ENCODE measurements at places on chromosomes 2 and 18. TPM values are rescaled to one million over a fixed set of nuclear protein-coding genes. Genes with fewer than 3 reads are reported as not detected.
A peak's percentile ranks its signal among the peaks of the same experiment; 100 is the strongest.

C2orf81 gene
- 1.7 TPM for total RNA-seq

GAREM1 gene
- total RNA-seq = 0.51 TPM

CRYGC gene
- not detected for total RNA-seq

ABCG8 gene
- 0.12 TPM for total RNA-seq

ITM2C gene
- 136 TPM for total RNA-seq

MARCHF4 gene
- total RNA-seq = not detected

ALLC gene
- not detected for total RNA-seq

DNA sequence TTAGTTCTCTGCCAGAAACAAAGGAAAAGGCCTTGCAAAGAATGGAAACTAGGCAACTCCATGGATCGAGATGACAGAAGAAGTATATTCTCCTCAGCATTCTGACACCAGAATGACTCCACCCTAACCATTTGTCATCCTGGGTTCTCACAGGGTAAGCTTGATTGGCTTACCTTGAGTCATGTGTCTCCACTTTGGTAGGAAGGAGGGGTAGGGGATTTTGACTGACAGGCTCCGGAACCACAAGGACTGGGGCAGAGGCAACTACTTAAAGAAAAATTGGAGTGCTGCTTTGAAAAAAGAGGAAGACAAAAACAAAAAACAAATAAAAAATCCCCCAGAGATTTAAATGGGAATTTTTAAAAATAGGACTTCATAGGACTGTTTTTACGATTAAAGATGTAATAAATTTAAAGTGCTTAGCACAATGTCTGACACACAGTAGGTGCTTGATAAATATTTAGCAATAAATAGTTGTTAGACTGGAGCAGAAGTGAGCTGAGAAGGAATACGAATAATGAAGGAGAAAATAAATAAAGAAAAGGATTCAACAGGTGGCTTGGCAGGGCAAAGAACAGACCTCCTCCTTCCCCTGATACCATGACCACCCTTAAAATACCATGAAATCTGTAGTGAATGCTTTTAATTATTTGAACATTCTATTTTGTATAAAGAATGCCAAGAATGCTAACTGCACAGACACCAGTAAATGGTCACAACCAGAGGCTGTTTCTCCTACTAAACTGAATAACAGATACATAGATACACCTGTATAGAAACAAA lies 230.2 kb downstream of the CDCA7 start:
- DNase-seq = no peak

- DNase-seq = no peak
Observed at GRCh38 chr2:181949047-181949446, 36.6 kb upstream of the PPP1R1C start.

- DNase-seq = peak; percentile 19
Observed at GRCh38 chr2:240603081-240603835, 16.7 kb downstream of the CAPN10 start.

DNA sequence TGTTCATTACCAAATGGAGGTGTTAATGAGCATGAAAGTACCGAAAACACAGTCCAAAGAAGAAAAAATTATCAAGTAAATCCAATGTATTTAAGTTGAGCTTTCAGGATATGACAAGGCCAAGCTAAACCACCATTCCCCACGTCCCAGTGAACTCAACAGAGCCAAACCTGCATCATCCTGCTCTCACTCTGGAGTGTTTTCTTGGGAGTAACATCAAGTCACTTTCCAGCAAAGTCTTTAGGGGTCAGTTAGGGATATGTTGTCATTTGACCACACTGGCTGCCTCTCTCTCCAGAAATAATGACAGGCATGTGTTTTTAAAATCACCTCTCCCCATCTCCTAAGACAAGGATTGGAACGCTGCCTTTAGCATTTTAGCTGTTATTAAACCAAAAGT lies 140.5 kb downstream of the SRBD1 start:
- DNase-seq = no peak

GRCh38 chr2:207161247-207162123 lies 4.3 kb downstream of the KLF7 start:
- DNase-seq = no peak

DNA sequence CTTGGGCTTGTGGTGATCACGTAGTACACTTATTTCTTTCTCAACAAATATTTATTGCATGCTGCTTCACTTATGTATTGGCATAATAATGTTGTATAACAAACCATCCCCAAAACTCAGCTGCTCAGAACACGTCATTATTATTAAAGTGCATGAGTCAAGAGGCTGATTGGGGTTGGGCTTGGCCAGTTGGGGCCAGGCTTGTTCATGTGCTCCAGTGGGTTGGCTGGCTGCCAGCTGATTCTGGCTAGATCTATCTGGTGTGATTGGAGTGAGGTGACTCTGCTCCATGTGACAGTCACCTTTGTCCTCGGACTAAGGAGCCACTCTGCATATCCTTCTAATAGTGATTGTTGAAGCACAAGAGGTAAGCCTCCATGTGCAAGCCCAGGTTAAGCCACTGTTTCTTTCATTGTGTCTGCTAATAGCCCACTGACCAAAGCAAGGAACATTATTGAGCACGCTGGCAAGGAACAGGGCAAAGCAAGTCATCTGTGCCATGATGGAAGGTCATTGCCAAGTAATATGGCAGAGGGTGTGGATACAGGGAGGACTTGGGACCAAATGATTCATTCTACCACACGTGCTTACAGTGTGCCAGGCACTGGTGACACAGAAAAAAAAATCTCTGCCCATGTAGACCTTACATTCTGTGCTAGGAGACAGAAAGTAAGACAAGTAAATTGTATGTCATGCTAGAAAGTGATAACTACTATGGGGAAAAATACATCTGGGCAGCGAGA lies 63.3 kb upstream of the TMEM182 start:
- DNase-seq = no peak

DNA sequence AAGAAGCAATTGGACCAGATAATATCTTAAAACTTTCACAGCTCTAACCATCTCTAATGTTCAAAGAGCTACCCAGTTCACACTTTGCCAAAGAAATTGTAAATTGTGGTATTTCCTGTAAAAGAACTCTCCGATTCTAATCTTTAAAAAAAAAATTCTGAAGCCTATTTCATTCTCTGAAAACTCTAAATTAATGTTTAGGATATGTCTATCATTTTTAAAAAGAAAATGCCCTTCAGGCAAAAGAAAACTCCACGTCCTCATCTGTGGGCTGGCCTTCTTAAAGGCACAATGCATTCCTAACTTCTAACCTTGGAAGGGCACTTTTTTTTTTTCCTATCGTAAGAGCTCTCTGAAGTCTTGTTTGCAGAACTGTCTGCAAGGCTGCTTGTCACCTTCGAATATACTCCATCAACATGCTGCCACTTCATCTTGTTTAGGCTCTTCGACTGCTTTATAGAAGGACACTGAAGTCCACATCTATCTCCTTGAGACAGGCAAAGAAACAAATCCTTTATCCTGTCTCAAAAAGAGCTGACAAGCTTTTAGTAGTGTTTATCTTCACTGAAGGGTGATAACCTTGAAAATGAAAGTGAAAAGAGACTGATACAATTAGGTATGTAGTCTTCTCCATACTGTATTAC lies 124.3 kb upstream of the SLC39A10 start:
- DNase-seq = no peak

DNA sequence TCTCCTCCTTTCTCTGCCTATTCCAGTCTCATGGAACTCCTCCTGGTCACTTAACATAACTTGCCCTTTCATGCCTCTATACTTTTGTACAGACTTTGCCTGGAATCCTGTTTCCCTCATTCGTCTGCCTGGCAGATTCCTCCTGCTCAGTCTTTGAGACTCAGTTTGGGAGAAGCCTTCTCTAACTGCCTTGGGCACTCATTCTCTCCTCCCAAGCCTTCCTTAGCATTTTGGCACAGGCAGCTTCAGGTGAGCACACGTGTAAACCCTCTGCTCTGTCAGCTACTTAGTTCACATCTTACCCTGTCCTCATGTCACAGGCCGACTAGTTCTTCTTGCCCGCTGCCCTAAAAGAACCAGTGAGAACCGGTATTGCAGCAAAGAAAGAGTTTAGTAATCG lies 6.0 kb upstream of the FAM98A start:
- DNase-seq = no peak

GRCh38 chr18:3832025-3832638 lies 382.2 kb downstream of the TGIF1 start:
- no peak for DNase-seq

GRCh38 chr18:6413579-6414117 lies 1.1 kb downstream of the L3MBTL4 start:
- DNase-seq = no peak

- DNase-seq = no peak
Observed at GRCh38 chr18:58476516-58477256, 152.2 kb downstream of the ALPK2 start.

DNA sequence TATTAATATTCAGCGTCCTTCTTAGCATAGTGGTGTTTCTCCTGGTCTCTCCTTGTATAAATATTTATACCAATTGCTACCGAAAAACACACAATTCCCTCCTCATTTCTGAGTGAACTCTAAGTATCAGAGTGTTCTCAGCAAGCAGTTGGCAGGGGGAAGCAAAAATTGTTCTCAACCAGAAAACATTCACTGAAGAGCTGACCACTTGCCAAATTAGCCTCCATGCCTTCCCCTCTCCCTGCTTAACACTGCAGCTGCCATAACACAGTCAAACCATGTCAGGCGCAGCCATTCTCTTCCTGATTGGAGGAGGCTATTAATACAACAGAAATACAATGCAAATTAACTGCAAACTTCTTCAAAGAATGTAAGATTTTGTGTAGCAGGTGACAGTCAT lies 105.0 kb downstream of the COL6A3 start:
- no peak for DNase-seq

DNA sequence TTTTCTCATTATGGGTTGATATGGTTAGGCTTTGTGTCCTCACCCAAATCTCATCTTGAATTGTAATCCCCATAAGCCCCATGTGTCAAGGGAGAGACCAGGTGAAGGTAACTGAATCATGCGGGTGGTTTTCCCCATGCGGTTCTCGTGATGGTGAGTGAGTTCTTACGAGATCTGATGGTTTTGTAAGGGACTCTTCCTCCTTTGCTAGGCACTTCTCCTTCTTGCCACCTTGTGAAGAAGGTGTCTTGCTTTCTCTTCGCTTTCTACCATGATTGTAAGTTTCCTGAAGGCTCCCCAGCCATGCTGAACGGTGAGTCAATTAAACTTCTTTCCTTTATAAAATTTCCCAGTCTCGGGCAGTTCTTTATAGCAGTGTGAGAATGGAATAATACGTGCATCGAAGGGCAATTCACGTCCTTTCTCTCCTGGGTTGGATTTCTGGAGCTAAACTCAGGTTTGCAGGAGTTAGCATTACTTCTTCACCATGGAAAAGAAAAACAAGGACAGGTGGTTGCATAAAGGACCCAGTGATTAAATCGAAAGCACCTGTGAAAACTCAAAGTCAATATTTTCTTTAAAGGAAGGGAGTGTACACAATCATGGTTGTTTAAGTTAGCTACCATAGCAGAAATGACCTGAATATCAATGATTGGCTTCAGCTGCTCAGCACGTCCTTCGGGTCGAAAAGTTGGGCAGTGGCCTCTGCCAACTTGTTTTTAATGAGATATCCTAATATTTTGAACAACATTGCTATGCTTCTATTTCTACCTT lies 54.1 kb downstream of the CDC42EP3 start:
- DNase-seq = no peak

GRCh38 chr2:95158441-95158840 lies 1.2 kb downstream of the ZNF514 start:
- peak; percentile 2 for DNase-seq

- no peak for DNase-seq
Observed at GRCh38 chr2:240965905-240966456, 32.4 kb upstream of the SNED1 start.

GRCh38 chr2:158815658-158816057 lies 20.5 kb downstream of the DAPL1 start:
- DNase-seq = no peak

GRCh38 chr2:222842491-222843174 lies 18.2 kb upstream of the ACSL3 start:
- no peak for DNase-seq

DNA sequence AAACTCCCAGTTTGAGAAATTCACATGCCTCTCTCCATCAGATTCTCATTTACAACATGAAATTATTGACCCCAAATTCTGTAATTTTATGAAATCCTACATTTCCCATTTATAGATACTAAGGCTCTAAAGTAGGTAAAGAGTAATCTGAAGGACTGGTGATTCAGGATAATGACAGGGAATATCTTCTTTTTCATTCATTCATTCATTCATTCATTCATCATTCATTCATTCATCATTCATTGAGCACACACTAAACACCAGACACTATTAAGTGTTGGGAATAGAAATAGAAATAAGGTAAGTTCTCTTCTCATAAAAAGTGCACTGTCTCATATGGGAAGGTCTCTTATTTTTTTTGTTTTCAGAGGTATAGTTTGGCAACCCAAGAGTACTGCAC lies 116.9 kb downstream of the TGIF1 start:
- no peak for DNase-seq

DNA sequence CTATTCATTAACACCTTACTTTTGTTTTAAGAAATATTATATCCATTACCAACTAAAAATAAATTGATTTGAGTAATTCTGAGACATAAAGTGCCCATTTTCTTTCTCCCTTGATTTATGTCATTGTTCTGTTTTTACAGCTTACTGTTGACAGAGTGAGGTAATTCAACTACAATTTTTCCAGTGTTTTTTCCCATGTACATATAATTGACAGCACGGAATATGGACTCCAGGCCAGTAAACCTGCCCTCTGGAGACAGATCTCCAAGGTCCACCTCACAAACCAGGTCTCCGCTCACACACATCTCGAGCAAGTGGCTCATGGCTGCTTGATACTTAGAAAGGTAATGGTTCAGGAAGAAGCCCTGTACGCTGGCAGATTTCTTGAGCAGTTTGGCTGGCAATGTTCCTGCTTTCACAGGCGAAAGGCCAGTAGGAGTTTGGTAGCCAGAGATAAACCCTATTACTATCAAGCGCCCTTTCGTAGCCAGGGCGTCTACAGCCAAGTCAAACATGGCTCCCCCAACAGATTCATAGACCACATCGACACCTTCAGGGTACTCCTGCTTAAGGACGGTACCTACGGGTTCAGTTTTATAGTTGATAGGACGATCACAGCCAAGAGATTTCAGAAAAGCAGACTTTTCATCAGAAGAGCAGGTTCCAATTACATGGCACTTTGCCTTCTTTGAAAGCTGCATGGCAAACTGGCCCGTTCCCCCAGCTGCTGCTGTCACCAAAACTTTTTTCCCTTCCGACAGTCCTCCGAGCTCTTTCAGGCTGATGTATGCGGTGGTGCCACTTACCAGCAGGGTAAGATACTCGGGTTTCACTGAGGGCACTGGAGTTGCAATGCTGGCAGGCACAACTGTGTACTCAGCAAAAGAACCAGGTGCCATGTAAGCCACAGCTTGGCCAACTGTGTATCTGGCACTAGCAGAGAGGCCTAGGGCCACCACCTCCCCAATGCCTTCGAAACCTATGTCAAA lies 7.4 kb downstream of the PTGR3 start:
- DNase-seq = no peak

DNA sequence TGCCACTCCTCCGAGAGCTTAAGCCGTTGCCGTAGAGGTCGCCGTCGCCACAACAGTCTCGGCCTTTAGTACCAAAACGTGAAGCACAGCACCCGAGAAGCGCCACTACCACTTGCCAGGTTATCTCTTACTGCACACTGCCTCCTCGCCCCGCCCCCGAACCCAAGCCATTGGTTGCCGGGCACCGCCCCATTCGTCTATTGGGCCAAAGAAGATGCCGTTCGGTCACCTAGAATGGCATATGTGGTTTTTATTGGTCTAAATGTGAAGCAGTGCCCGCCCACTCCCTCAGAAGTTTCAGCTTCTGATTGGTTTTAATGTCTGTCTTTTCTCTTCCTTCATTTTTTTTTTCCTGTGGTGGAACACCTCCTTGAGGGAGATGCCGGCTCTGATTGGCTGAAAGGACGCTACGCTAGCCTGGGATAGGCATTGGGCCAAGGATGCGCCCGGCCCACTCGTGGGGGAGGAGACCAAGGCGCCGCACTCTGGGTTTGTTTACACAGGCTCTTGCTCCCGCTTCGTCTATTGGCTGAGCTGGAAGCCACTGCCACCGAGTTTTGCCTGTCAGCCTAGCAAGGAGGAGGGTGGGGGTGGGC lies at the start of gene PAIP2B:
Gene PAIP2B, minus strand, starts transcription at position 139 of the 596 bp plus-strand sequence. CDS start 24,514 bp downstream, outside the sequence.
- DNase-seq = peak; percentile 100
